ENCODE measurements at places on chromosomes 4 and X.

GRCh38 chr4:83758285-83758684, 222.4 kb downstream of the GPAT3 start:
- DNase-seq = no peak

- DNase-seq = no peak
These were observed 32.1 kb upstream of the CPLX1 start for GRCh38 chr4:858041-858481.

- DNase-seq = no peak
These were observed 73.6 kb downstream of the ZNF330 start for GRCh38 chr4:141294306-141294705.

GRCh38 chr4:742742-743311, 37.2 kb downstream of the PCGF3 start:
- DNase-seq = peak; percentile 83

- DNase-seq = peak; percentile 47
These were observed 94.2 kb downstream of the MAOA start for GRCh38 chrX:43750248-43750676.

- DNase-seq = no peak
These were observed 215.9 kb upstream of the MBNL3 start for GRCh38 chrX:132704769-132705168.

DNA sequence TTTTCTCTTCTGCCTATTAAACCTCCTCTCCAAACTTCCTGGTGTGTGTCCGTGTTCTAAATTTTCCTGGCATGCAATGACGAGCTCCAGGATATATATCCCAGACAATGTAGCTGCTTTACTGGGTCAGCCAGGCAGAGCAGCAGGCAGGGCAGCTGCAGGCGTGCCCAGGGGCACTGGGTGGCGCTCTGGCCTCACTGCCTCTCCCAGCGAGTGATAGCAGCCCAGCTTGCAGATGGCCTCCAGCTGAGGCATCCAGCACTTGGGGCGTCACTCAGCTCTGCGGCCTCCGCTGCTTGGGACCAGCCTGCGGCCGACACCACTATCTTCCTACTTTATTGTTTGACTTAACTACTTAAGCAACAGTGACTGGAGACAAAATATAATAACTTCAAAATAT, 23.0 kb upstream of the UBA6 start:
- DNase-seq = no peak

- no peak for DNase-seq
These were observed 211.9 kb downstream of the FBXO8 start for GRCh38 chr4:174071595-174071994.

- no peak for DNase-seq
These were observed 80.3 kb upstream of the NEIL3 start for GRCh38 chr4:177229331-177229730.

Data from HTR-8/SVneo (cell line).